ENCODE measurements at places on chromosomes 6 and 20.

GRCh38 chr20:52010541-52010940 is 181.0 kb downstream of the ZFP64 start:
- no peak for DNase-seq

DNA sequence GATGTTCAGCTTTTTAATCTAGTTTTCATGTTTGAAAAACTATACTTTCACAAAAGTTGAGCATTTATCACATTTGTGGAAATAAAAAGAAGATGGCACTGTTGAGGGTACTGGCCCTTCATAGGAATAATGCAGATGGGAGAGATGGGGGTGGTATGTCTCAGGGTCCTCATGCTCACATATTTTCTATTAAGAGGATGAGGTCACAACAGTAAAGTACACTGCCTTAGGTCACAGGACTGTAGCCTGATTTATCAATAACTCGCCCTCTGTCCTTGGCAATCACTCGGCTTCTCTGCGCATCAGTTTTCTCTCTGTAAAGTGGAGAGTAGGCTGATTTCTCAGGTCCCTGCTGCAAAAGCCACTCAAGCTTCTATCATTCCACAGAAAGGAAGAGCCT is 55.9 kb downstream of the PPP1R3G start:
- no peak for DNase-seq

DNA sequence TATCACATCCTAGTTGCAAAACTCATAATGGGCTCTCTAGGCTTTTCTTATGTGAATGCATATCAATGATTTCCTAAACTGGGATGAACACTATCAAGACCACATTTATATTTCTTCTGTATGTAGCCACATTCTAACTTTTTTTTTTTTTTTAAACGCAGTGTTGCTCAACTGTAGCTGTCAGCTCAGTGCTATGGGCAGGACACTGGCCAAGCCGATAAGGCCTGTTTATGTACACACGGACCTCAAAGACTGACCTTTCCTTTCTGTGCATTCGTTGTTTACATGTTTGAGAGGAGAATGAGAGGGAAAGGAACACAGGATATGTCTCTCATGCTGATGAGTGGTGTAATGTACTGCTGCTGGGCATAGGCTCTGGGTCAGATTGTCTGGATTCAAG is 75.1 kb upstream of the B3GAT2 start:
- DNase-seq: no peak

DNA sequence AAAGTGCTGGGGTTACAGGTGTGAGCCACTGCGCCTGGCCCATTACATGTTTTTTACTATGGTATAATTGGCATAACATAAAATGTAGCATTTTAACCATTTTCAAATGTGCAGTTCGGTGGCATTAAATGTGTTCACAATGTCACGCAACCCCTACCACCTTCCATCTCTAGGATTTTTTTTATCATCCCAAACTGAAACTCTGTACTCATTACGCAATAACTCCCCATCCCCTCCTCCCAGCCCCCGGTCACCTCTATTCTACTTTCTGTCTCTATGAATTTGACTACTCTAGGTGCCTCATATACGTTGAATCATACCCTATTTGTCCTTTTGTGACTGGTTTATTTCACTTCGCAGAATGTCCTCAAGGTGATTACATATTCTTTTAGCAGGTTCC is 233.1 kb upstream of the ARID1B start:
- no peak for DNase-seq

GRCh38 chr6:38033442-38033982 is 214.0 kb downstream of the ZFAND3 start:
- DNase-seq: no peak

DNA sequence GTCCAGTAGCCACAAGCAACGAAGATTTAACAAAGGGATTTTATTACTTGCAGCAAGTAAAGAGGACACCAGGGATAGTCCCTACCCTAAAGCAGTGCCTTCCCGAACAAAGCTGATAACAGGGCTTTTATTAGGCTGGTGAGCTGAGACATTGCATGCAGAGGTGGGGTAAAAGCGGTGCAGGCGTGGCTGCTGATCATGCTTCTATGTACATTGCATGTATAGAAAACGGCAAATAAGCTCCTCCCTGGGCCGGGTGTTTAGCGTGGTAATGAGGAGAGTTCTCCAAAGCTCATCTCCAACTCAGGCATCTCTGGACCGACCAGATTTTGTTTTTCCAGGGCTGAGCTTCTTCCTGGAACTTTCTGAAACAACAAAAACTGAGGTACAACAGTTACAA is 83.5 kb upstream of the CDH4 start:
- DNase-seq: no peak
